ENCODE measurements at places on chromosomes 2 and 18. TPM values are rescaled to one million over a fixed set of nuclear protein-coding genes. Genes with fewer than 3 reads are reported as not detected.

DNA sequence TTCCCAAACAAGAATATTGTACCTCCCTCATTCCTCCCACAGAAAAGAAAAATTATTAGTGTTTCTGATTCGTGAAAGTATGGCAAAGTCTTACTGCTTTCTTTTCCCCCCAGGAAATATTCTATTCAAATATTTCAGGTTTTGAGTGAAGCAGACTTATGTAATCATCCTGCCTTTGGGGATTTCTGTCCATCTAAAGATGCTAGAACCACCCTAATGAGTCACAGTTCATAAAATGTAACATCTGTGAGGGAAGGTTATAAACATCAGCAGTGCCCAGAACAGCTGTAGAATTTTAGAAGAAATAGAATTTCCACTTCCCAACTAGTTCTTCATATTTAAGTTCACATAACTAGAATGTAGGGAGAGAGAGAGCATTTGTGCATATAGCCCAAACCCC, 39.0 kb downstream of the EEF1B2 start:
- DNase-seq: no peak

The NEB gene
- total RNA-seq: 30.5 TPM

DNA sequence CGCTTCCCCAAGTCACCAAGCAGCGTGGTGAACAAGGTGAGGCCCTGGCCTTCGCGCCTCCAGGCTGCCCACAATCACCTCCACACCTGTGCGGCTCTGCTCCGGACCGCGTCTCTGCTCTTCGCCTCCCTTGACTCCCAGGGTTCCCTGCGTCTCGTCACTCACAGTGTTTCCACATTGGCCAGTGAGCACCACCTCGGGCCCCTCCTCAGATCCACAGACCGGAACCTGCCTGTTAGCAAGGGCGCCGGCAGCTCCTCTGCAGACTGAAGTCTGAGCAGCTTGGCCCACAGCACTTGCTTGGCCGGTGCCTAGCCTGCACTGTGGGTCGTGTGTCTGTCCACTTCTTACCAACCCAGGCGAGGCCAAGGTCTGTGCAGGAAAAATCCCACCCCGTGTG, 155.3 kb upstream of the ALKAL2 start:
- DNase-seq: no peak

DNA sequence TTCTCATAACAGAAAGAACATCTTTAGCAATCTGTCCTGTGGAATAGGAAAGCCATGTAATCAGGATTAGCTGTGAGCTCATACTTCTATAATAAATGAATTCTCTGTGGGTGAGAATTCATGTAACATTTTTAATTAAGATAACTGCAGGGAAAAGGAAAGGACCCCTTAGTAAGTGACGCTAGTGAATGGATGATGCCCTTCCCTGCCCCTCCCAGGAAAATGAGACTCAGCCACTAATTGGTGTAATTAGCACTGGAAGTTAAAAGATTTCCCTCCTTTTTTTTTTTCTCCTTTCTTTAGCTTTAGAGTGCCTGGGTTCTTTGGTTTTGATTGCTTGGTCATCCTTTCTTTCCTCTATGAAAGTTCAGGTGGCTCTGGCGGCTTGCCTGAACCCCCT, 90.3 kb downstream of the VWA3B start:
- no peak for DNase-seq

DNA sequence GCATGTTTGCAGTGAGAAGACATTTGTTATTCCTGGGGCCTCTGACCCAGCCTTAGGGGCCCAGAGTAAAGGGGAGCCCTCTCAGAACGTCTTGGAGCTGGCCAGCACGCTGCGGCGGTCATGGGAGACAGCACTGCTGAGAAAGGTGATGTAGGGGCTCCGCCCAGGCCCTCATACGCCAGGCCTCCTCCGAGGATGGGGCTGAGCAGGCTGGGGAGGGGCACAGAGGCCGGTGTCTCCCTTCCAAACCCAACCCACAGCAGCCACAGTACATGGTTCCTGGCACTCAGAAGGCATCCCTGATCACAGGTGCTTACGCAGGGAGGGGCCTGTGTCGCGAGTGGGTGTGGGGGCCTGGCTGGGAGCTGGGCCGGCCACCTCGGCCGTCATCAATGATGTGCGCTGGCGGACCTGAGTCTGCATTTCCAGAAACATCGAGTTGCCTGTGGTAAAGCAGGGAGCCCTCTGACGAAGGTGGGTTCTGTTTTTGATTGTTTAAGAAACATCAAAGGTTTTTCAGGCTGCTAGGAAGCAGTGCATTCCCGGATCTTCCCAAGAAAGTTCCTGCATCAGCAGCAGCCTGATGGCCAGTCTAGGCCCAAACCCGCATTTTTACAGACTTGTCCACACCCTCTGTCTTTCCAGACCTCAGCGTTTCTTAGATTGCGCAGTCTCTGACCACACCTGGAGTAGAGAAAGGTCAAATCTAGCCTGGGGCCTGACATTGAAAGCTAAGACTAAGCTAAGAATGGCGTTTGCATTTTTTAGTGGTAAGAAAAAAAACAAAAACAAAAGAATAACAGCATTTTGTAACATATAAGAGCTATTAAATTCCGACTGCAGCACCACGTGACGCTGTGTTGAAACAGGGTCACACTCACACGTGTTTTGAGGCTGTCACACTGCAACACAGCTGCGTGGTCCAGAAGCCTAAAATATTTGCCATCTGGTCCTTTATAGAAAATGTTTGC, 51.2 kb upstream of the PXDN start:
- no peak for DNase-seq

GRCh38 chr2:127410871-127411652, 7.2 kb upstream of the PROC start:
- DNase-seq: no peak

DNA sequence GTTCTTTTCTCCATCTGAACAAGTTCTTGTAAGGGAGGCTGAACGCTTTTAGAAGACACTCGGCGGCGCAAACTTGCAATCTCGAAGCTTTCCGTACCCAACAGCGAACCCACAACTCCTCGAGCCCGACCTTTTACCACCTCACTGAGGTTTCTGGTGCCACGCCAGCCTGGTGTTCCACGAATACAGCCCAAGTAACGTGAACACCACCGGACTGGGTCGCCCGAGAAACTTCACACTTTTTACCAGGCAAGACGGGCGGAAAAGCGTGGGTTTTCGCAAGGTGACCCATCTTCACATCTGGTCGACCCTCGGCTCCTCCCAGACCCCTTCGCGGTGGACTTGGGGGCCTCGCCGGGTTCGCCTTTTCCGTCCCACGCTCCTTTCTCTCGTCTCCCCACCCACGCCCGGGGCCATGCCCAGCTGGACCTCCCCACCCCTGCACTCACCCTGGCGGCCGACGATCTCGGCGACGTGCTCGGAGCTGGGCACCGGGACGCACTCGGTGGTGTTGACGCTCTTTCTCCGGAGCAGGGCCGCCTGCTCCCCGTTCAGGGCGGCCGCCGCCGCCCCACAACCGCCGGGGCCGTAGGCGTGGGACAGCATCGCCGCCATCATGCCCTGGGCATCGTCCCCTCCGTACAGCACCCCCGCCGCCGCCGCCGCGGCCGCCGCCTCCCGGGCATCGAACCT, 1.2 kb downstream of the MEX3C start:
- DNase-seq: peak; percentile 47

DNA sequence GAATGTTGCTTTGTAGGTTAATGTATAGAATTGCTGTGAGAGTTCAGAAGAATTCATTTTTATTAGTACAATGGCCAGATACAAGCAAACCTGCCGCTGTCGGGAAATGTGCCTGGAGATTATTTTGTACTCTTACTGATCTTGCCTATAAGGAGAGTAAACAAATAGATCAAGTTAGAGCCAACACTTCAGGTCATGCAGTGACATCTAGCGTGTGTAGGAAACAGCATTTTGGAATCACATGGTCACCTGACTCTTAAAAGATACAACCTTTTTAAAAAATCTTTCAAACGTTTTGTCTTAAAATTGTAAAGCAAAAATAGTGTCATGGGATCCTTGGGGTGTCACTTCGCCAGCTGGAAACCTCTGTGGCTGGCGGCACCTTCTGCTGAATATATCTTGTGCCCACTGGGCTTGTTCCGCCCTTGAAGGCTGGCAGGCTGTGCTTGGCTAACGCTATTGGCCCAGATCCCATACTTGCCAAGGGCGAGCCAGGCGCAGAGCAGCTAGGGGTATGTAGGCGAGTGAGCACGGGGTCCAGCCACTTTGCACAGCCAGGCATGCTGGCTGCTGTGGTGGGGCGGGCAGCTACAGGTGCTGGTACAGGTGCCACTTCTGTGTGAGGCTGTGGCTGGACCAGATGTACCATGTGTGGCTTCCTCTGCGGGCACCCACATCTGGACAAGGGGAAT, 19.5 kb upstream of the RPRM start:
- DNase-seq: no peak

DNA sequence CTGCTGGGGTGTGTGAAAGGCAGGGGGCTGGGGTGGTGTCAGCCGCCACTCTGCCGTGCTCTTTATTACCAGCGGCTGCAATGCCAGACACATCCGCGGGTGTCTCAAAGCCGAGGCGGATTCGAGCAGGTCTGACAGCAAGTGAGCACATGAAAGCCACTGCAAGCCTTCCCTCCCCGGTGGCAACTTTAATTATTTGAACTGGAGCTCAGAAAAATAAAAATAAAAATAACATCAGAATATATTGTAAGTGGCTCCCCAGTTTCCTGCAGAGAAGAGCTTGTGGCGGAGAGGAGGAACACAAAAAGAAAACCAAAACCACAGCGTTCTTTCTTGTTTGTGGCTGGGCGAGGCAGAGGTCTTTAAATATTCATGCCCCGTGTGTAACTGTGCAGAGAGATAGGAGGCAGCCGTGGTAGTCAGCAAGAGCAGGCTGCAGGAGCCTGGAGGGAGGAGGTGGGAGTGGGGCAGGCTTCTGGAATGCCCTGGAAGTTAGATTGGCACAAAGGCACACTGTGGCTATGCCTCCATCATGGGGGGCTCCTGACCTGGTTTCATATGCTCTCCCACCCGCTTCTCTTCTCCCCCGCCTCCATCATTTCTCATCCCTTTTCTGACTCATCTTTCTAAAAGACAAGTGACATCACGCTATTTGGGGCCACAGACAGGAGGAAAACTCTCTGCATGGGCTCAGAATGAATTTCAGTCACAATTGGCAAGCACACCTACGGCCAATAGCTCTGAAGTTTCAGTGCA, 199.8 kb downstream of the CLIP4 start:
- DNase-seq: no peak

GRCh38 chr18:37272226-37272625, 293.4 kb downstream of the CELF4 start:
- no peak for DNase-seq

DNA sequence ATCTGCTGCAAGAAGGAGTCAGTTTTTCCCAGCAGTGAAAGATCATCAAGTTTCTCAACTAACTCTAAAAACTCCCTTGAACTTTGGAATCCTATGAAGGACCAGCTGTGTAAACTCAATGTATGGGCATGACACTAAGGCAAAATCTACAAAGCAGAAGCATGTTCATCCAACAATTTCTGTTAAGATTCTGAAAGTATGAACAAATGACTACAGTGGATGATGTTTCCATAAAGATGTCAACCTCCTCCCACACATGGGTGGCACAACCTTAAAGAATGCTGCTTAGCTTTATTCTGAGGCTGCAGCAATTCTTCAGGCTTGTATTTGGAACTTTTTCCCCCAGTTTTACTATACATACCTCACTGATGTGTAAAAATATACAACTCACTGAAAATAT, 47.2 kb downstream of the WDR33 start:
- DNase-seq: no peak

DNA sequence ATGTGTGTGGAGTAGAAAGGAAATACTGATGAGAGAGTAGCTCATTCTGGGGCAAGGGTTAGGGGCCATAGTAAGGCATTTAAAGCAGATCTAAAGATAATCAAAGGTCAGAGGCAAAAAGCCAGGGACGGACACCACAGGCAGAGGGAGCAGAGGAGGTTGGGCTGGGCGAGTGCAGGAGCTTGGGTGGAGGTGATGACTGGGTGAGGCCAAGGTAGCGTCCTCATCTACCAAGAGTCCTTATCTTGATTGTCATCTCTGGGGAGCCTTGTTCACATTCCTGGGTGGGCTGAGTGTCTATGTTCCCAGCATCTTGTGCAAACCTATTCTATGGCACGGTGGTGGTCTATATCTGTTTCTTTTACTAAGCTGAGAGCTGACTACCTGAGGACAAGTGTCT, 26.1 kb upstream of the SAG start:
- no peak for DNase-seq

GRCh38 chr2:47272031-47272864, 117.1 kb upstream of the STPG4 start:
- DNase-seq: peak; percentile 71

The GAL3ST2 gene
- total RNA-seq: not detected

The CLASP1 gene
- 60.1 TPM for total RNA-seq

GRCh38 chr2:125471963-125472362, 1184.0 kb upstream of the GYPC start:
- no peak for DNase-seq

The GPR55 gene
- total RNA-seq: not detected

- no peak for DNase-seq
Observed at GRCh38 chr2:212979046-212979612, 172.3 kb downstream of the IKZF2 start.

DNA sequence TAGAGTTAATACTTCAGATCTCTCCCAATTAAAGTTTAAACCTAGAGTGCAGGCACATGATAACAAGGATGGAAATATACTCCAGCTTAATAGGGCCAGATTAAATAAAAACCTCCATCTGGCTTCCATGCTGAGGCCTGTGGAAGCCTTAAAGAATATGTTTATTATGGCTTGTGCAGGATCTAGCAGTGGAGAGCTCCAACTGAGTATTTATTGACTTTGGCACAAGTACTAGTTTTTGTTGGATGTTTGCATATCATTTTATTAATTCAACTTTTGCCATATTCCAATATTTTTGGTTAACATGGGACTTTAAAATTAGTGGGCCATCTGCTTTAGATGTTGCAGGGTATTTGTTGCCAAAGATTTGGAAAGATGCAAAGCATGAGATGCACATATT, 860.4 kb upstream of the SOX11 start:
- no peak for DNase-seq

The NTSR2 gene
- total RNA-seq: not detected

The UBE2F gene
- 63.5 TPM for total RNA-seq

- no peak for DNase-seq
Observed at GRCh38 chr2:141513853-141514252, 617.0 kb downstream of the LRP1B start.

GRCh38 chr2:101400506-101401325, 13.4 kb upstream of the CREG2 start:
- no peak for DNase-seq
